Activated naive CD8-positive, alpha-beta T cell treated with anti-CD3 and anti-CD28 coated beads, Interleukin-2, amount 50 U/mL, for 16 hours (primary cell): ENCODE measurements at places on chromosomes 11 and 22.

- DNase-seq, result no peak
These were observed 33.7 kb upstream of the MPPED1 start for GRCh38 chr22:43377896-43378704.

DNA sequence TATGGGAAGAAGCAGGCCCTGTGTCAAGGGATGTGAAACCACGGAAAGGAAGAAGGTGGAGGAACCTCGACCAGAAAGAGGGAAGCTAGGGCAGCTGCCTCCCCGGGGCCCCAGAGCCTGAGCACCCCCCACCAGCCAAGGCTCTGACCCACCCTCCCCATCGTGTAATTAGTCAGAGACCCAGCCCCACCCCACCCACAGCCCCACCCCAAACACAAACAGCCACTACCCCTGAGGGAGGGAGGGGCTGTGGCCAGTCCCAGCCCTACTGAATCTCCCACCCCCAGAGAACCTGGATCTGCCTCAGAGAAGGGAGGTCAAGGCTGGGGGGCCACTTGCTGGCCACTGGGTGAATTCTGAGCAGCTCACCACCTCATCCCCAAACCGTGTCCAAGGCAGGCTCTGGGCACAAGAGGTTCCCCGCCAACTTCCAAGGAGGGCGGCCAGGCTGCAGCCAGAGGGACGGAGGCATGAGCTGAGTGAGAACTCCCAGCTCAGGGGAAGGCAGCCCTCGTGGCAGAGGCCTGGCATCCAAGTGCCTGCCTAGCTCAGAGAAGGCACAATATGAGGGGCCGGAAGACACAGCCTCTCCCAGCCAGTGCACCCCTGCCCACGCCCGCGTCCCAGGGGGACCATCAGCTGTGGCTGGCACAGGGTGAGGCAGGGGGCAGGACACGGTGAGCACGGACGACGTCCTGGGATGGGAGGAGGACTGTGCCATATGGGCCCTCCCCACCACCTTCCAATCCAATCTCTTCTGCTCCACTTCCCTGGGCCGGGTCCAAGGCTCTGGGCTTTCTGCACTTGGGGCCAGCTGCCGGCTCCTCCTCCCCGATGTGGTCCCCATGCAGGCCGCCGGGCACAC is 2.7 kb downstream of the PLXNB2 start:
- DNase-seq, result no peak

GRCh38 chr11:11373934-11374333 is 20.9 kb upstream of the CSNK2A3 start:
- no peak for DNase-seq

GRCh38 chr22:30565341-30565740 is 9.1 kb downstream of the GAL3ST1 start:
- DNase-seq, result no peak

- DNase-seq, result no peak
These were observed 196.9 kb downstream of the SNX19 start for GRCh38 chr11:130719220-130719915.

DNA sequence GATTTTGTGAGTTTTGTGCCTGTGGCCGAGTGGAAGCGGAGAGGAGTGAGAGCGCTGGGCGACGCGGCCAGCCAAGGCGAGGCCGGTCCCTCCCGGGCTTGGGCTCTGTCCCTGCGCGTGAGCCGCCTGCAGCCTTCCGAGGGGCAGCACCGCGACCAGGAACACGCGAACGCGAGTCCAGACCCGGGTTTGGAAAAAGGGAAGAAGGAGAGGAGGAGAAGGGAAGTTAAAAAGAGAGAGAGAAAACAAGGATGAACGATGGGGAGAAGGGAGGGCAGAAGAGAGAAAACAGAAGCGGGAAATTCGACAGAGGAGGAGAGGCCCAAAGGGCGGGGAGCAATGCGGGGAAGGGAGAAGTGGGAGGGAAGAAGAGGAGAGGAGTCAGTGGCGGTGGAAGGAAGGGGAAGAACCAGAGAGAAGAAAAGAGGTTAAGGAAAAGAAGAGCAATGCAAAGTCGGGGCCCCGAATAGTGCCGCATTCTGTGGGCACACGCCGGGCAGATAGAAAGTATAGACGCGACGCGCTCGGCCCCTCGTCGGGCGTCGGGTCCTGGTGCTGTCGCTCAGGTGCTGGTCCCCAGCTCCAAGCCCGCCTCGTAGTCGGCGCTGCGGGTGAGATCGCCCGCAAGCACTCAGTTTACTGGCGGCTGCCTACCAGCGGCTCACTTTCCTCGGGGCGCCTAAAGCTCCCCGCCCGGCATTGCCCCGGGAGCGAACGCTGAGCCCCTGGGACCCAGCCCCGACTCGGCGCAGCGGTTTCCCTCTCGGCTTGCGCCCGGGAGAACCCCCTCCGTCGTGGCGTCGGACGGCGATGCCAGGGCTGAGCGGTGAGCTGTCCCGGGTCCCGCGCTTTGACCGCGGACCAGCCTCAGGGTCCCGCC is 2.8 kb upstream of the BARX2 start:
- DNase-seq, result no peak

GRCh38 chr22:27382947-27383346 is 418.6 kb downstream of the MN1 start:
- DNase-seq, result no peak

- no peak for DNase-seq
These were observed 64.4 kb downstream of the MYH9 start for GRCh38 chr22:36323182-36323854.

DNA sequence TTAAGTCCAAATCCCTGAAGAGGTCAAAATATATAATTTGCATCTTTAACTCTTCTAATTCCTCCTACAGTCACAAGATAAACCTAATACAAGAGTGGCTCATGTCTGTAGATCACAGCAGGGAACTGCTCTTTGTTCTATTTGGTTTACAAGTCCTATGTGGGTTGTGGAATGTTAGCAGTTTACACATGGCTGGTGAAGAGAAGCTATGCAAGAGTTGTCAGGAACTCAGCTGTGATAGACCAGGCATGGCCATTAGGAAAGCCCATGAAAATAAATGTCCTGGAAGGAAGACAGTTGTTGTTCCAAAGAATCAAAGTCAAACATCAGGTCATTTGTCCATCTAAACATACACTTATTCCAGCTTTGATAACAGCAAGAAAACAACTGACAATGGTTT is 312.4 kb upstream of the PITPNB start:
- no peak for DNase-seq

DNA sequence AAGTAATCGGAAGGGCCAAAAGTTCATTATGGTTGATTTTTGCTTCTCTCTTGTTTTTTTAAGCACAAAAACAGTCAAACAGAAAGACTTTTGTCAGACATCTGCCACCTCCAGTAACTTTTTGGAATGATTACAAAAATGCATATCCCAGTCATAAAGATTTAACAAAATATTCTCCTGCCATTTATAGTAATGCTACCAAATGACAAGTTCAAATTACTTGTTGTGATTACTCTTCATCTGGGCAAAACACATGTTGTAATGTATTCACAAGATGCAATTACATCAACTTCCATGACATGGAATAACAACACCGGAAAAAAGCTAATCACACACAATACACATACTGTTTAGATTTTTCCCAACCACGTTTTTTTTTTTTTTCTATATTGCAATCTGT is 1017.5 kb upstream of the TENM4 start:
- no peak for DNase-seq

DNA sequence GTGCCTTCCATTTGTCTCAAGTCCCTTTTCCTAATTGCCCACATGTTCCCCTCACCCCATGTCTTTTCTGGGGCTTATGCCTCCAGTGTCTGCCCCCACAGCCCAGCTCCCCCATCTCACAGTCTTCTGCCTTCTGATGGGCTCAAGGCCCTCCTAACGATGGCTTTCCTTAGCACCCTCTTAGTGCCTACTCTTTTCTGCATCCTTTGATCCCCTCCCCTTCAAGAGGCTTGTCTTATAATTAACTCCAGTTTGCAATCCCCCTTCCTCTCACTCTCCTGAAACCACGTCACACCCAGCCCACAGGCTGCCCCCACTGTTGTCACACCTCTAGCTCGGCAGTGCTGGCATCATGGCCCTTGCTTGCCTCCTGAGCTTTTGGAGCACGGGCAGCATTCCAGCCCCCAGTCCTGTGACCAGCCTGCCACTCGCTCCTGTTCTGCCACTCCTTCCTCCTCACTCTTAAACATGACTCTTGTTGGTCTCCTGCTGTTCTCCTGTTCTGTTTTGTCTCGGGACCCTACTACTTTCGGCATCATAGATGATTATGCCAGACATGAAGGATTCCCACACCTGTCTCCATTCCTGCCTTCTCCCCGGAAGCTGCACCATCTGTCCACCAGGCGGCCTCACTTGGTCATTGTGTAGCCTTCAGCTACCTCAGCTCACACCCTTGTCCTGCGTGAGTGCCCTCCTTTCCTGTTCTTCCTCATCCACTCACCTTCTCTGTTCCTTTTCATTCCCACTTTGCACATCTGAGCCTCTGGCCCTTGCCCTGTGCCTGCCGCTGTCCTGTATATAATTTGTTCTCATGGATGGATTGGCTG is 26.1 kb downstream of the UBE2L3 start:
- DNase-seq, result no peak

DNA sequence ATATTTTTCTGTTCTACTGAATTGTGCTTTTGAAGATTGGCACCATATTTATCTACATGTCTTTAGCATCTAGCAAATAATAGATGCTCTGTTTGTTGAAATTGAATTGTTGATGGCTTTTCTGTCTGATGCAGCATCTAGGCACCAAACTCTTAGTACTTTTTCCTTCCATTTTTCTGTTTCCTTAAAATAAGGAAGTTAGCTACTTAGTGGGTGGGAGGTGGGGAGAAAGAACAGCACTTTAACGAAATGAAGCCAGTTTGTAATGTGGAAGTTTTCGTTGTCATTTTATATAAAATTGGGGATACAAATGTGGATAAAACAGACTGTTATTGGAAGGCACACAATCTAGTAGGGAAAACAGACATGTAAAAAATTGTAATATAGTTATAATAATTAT is 76.6 kb downstream of the HIPK3 start:
- DNase-seq, result no peak

GRCh38 chr22:39530692-39531331 is 1.7 kb downstream of the RPS19BP1 start:
- DNase-seq, result no peak

DNA sequence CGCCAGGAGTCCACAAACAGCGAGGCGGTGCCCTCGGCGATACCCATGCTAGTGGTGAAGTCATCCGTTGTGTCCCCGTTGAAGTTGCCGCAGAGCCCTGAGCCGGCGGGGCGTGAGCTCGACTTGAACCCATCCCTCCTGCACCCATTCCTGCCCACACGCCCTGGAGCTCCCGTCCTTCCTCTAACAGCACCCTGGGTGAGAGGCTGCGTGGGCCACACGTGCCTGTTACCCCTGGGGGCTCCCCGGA is 8.3 kb downstream of the MUC6 start:
- DNase-seq, result no peak

GRCh38 chr11:79449040-79449439 is 8.2 kb upstream of the TENM4 start:
- no peak for DNase-seq

DNA sequence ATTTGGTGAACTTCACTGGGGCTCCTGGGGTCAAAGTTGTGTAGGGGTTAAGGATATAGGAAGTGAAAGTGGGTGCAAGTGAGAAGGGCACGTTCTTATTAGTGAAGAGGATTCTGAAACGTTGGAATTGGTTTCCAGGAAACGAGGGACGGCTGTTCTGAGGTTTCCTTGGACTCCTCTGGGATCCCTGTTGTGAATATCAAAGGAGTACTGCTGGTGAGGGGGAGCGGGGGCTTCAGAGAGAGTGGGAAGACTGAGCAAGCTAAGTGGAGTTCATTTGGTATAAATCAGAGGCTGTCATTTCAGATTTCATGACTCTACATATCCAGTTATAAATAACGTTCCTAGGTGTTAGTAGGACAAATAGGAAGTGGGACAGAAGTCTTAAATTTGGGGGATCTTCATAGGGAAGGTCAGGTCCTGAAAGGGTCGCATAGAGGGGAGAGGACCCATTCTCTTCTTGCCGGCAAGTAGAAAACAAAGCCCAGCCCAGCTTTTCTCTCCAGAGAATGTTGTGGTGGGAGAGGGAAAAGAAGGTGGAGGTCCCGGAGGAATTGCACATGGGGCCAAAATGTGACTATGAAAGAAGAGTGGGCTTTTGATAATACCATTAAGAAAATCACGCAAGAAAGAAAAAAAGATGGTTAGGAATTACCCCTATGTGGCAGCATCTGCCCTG is 1.1 kb upstream of the NELL1 start:
- DNase-seq, result no peak

- DNase-seq, result no peak
These were observed 45.2 kb downstream of the PLAAT5 start for GRCh38 chr11:63445720-63446119.

GRCh38 chr11:47331454-47332302 is 20.8 kb downstream of the MYBPC3 start:
- no peak for DNase-seq

DNA sequence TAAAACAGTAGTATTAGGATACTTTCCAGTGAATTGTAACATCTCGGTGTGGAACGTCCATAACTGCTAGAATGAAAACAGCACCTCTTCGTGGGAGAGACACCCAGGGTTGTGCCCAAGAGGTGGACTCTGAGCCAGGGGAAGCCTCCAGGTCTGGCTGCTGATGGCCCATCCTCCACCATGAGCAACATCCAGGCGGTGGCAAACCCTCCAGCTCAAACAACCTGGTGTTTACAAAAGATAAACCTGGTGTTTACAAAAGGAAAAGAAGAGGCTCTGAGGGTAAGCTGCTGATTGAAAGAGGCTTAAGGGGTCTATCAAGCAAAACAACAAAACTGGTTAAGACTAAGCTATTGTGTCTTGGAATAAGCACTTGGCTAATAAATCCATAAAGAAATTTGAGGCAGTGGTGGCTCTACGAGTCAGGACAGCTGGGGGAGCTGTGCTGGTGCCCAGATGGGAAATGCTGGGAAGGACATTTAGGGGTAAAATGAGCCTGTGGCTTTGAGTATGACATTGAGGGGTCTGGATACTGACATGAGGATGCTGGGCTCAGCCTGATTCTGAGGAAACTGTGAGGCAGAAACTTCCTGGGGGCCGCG is 909.0 kb downstream of the BRD1 start:
- DNase-seq, result no peak

- no peak for DNase-seq
These were observed 1.4 kb downstream of the SMPD1 start for GRCh38 chr11:6391537-6392134.

DNA sequence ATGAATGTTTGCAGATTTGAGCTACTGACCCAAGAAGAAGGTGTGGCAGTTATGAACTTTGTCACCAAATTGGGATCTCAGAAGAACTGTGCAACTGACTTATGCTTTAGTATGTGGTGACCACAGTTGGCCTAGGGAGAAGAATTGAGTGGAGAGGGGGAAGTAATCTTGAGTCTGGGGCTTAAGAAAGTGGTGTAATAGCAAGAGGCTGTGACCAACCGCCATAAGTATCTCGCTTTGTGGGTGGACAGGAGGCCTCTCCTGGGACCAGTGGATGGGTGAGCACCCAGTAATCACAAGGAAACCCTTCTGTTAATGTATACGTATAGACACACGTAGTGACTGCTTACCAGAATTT is 12.7 kb upstream of the IL10RA start:
- DNase-seq, result no peak

- DNase-seq, result no peak
These were observed 10.2 kb upstream of the LDHA start for GRCh38 chr11:18384157-18384641.

GRCh38 chr11:108807262-108807661 is 142.4 kb downstream of the DDX10 start:
- no peak for DNase-seq
